ENCODE measurements at places on chromosomes 2 and 18.

DNA sequence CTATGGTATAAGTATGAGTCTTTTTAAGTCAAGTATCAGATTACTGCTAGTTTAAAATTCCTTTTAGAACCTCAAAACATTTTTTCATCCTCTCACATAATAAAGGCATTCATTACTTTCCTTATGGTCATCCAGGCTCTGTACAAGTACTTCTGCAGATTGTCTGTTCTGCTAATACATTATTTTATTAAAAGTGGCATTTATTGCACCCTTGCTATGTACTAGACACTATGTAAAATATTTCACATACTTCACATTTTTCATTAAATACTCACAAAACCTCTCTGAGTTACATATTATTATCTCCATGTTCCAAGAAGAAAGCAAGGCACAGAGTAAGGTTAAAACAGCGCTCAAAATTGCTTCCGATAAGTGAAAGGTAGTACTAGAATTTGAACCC lies 84.1 kb downstream of the RAPH1 start:
- DNase-seq, result no peak

DNA sequence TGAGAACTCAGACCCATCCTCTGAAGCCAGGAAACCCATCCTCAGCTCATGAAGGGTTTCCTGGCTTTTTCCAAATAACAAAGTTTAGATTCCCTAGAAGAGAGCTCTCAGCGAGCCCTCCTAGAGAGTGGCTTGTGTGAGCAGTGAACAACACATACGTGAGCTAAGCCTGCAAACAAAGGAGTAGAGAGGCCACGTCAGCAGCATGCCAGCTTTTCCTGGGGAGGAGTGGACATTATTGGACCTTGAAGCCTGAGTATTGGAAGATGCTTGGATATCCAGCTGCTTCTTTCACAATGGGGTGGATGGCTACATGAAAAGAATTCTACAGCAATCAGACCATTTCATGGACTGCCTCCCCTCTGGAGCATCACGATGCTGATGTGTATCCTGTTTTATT lies 21.1 kb downstream of the KIF5C start:
- DNase-seq, result no peak

- no peak for DNase-seq
Observed at GRCh38 chr2:217142649-217143266, 282.9 kb upstream of the TNP1 start.

GRCh38 chr2:178521304-178522150 lies 41.3 kb downstream of the PLEKHA3 start:
- DNase-seq, result no peak

GRCh38 chr2:98548920-98549818 lies 59.1 kb downstream of the COA5 start:
- DNase-seq, result no peak

- DNase-seq, result no peak
Observed at GRCh38 chr18:47343291-47343690, 91.8 kb upstream of the SKOR2 start.

DNA sequence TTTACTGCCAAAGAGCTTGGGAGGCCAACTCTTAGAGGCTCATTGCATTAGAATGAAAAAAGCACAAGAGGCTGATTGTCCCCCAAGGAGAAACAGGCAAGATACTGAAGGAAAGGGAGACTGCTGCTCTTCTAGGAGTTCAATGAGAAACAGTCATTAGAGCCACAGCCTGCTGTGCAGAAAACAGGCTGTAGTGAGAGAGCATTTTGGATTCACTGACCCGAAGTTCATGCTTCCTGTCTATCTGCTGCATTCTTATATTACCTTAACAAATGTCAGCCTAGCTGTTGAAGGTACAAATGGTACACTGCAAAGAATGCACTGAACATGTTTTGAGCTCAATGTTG lies 423.3 kb downstream of the SETBP1 start:
- DNase-seq, result no peak

- no peak for DNase-seq
Observed at GRCh38 chr2:140929849-140930248, 1201.0 kb downstream of the LRP1B start.

GRCh38 chr18:13287372-13287771 lies 68.8 kb downstream of the LDLRAD4 start:
- DNase-seq, result no peak

GRCh38 chr2:45042401-45042800 lies 33.1 kb upstream of the SIX2 start:
- DNase-seq, result no peak

GRCh38 chr2:225494100-225494459 lies 94.6 kb downstream of the NYAP2 start:
- DNase-seq, result no peak

- DNase-seq, result no peak
Observed at GRCh38 chr2:162821176-162821575, 17.4 kb downstream of the KCNH7 start.

GRCh38 chr2:151553-152334 lies 105.4 kb upstream of the FAM110C start:
- DNase-seq, result no peak

DNA sequence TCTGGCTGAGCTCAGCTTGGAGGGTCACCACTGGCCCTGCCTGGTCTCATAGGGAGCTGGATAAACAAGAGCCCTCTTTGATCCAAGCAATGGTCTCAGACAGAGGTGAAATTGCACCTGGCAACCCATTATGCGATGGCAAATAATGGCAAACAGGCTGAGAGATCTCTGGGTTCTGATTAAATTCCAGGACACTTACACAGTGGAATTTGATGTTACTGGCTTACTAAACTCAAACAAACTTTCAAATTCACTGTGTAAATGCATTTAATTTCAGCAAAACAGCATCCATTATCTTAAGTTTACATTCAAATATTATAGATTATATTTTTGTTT lies 19.5 kb upstream of the STAT4 start:
- DNase-seq, result no peak

GRCh38 chr2:67526283-67526682 lies 129.2 kb downstream of the ETAA1 start:
- no peak for DNase-seq

DNA sequence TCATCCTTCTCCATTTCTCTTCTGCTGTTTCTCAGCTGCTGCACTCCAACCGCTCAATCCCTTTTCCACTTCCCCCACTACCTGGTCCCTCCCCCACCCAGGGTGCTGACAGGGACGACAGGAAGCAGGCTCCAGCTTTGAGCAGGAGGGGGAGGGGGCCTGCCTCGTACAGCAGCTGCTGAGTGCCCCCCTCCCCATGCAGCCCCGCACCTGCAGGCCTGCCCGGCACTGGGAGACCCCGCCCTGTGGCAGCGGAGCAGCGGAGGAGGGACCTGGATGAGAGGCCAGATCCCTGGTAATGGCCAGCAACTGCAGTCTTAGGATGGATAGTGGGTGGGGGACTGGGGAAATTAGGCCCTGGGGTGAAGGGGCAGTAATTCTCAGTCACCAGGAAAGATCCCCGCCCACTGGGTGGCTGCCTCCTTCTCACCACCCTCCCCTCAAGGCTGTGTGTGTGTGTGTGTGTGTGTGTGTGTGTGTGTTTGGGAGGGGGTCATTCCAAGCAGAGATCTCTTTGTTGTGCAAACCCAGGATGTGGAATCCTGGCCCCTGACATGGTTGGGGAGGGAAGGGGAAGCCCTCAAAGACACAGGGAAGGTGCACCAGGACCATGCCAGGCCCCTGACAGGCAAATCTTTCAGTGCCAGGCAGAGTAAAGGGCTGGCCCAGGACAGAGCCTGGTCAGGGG lies 6.8 kb upstream of the CRYBA2 start:
- no peak for DNase-seq

DNA sequence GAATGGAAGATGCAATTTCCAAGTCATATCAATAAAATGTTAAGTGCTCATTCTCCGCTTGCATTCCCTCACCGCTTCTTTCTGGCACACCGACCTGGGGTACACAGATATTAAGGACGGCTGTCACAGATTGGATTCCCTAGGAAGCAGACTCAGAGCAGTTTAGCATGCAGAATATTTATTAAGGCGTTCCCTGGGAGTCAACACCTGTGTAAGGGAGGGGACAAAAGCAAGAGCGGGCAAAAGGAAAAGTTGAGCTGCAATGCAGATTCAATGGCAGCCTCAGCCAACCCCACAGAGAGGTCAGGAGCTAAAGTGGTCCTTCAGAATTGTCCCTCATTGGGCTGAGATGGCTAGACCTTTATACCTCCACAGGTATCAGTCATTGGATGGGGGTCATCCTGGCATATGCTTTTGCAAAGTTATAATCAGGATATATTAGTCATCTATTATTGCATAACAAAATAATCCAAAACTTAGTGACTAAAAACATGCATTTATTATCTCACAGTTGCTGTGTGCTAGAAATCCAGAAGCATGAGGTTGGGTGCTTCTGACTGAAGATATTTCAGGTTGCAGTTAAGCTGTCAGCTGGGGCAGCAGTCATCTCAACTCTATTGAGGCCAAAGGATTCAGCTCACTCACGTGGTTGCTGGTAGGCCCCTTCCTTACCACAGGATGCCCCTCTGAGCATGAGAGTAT lies 27.0 kb upstream of the INO80D start:
- DNase-seq, result no peak

- no peak for DNase-seq
Observed at GRCh38 chr18:72119082-72119481, 425.1 kb downstream of the CBLN2 start.

DNA sequence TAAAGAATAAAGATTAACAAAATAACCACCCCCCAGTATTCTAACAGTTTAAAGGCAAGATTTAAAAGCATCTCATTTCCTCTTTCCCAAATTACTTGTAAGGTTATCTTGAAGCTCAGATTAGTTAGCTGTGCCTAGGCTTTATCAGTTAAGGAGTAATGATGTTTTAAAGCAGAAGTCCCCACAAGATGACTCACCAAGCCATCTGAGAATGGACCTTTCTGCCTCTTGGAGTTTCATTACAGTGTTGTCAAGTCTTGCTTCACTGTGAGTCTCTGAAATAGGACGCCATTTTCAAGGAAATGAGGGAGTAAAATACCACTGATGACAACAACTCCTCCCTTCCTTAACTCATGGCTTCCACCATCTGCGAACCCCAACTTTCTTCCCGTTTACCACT lies 35.9 kb downstream of the ZNF385B start:
- DNase-seq, result no peak

DNA sequence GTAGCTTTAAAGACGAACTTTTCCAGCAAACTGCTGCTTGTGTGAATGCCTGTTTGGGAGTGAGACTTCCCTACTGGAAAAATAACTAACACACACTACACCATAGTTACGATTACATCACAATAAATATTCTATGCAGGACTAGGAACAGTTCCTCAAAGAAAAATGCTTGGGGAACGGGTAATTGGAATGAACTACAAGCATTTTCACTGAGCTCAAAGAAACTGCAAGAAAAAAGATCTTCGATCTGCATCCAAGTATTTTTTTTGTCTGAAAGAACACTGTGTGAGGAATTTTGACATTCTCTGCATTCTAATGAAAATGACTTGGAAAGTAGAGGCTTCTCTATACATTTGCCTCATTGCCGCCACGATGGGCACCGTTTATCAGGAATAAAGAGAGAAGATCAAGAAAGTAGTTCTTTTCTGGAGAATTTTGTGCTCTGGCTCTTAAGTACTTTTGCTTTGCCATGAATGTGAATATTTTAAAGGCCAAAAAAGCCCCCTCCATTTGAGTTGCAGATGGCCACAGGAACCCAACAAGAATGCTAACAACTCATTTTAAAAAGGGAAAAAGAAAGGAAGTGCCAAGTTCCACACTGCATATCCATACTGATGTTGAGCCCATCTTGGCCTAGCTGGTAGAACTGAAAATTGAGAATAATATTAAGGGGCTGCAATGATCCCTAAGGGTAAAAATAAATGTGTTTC lies 13.6 kb downstream of the LYPD1 start:
- DNase-seq, result no peak

- no peak for DNase-seq
Observed at GRCh38 chr18:75206452-75207309, 2.3 kb downstream of the PTGR3 start.

GRCh38 chr18:57581301-57581934 lies 5.1 kb downstream of the FECH start:
- DNase-seq, result no peak

GRCh38 chr18:59340817-59341216 lies 18.2 kb downstream of the LMAN1 start:
- no peak for DNase-seq

GRCh38 chr2:30763151-30763660 lies 44.0 kb downstream of the CAPN13 start:
- DNase-seq, result no peak

GRCh38 chr18:58779529-58779928 lies 85.1 kb upstream of the ZNF532 start:
- DNase-seq, result no peak

DNA sequence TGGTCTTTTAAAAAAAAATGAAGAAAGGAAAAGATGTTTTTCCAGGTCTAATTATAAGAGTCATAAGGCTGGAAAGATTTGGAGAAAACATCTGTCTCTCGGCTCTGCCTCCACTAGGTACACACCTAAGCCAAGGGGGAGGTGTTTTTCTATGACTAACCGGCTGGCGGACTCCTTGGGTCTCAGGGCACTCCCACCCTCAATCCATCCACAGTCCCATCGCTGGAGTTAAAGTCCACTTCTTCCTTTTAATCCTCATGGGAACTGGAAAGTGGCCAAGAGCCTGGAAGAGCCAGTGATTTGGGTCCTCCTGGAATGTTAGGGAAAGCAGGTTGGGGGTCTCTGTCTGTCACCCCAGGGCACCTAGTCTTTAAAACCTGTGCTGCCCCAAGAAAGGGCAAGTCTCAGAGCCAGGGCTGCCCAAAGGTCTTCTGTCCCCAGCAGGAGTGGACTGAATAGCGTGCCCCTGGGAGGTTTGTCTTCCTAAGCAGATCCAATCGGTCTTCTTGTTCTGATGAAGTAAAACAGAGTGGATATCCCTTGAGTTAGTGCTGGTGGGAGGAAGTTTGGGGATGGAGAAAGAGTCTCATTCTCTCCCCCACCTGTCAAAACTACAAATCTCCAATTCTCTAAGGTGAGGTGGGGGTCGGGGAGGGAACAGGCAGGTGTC lies 66.4 kb downstream of the MCFD2 start:
- DNase-seq, result no peak

- peak; percentile 43 for DNase-seq
Observed at GRCh38 chr2:105789745-105790460, 45.2 kb downstream of the NCK2 start.

GRCh38 chr2:207501802-207502576 lies 27.8 kb upstream of the CREB1 start:
- DNase-seq, result no peak

DNA sequence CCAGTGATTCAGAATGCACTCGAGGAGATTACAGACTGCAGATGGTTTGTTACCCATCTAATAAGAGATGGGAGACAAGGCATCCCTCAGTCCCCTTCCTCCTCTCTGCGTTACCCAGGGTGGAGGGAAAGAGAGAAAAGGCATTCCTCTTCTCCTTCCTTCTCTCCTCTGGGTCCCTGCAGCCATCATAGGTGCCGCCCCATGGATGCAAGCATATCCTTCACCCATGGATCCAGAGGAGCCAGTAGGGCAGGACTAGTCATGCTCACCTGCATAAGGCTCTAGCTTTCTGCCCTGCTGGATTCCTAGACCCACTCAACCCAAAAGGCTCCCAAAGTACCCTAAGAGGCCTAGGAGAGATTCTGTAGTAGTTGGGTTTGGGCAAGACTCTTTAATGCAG lies 20.4 kb downstream of the CMPK2 start:
- DNase-seq, result no peak

- no peak for DNase-seq
Observed at GRCh38 chr2:171874963-171875362, 19.1 kb downstream of the SLC25A12 start.

Measured in activated CD4-positive, CD25-positive, alpha-beta regulatory T cell treated with anti-CD3 and anti-CD28 coated beads, Interleukin-2, amount 50 U/mL, for 16 hours (primary cell).